ENCODE measurements at places on chromosomes 7 and 10. TPM values are rescaled to one million over a fixed set of nuclear protein-coding genes. Genes with fewer than 3 reads are reported as not detected.

Gene PRSS37
- not detected for total RNA-seq

DNA sequence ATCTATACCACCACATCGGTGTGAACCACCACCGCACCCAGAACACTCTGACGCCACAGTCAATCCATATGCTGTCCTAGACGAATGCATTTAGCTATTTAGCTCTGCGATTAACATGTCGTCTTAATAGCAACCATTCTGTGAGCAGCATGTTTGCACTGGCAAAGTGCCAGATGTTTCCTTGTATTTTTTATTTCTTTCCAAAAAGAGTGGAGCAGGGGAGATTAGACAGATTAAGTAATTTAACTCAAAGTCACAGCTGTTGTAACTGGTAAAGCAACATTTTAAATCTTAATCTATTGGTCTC, 57.0 kb upstream of the ARL4A start:
- no peak for DNase-seq
- H3K36me3 ChIP-seq, result no peaks in the 10 kb centered on the region
- H3K4me1 ChIP-seq, result no peaks in the 10 kb centered on the region
- no peak overlapping the region for H3K4me3 ChIP-seq
- no peak overlapping the region for H3K27ac ChIP-seq
- no peaks in the 10 kb centered on the region for H3K27me3 ChIP-seq

- peaks cover 5% of the 10 kb centered on the region for H3K4me1 ChIP-seq
- H3K27ac ChIP-seq, result no peak overlapping the region
- peaks cover 40% of the 10 kb centered on the region for H3K27me3 ChIP-seq
- no peak overlapping the region for H3K4me3 ChIP-seq
- H3K36me3 ChIP-seq, result peaks cover 2% of the 10 kb centered on the region
Measured at GRCh38 chr7:73644688-73645286, 20.5 kb upstream of the MLXIPL start.

DNA sequence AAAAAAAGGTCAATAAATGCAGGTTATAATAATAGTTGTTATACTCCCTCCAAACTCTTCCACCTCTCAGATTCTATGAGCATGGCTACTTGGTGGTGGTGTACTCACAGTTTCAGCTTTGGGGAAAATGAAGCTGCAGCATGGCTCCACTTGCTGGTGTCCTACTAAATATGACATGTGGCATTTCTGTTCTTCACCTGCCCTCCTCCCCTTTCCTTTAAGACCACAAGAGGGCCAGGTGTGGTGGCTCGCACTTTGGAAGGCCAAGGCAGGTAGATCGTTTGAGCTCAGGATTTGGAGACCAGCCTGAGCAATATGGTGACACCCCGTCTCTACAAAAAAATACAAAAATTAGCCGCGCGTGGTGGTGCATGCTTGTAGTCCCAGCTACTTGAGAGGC, 101.1 kb downstream of the SLC37A3 start:
- H3K4me3 ChIP-seq, result no peak overlapping the region
- no peak overlapping the region for H3K27ac ChIP-seq
- no peaks in the 10 kb centered on the region for H3K4me1 ChIP-seq
- no peaks in the 10 kb centered on the region for H3K27me3 ChIP-seq

GRCh38 chr10:123897146-123897545, 5.5 kb upstream of the CPXM2 start:
- peaks cover 2% of the 10 kb centered on the region for H3K36me3 ChIP-seq
- H3K27me3 ChIP-seq, result peaks cover 22% of the 10 kb centered on the region
- no peak overlapping the region for H3K27ac ChIP-seq
- no peaks in the 10 kb centered on the region for H3K4me1 ChIP-seq

- H3K27me3 ChIP-seq, result no peaks in the 10 kb centered on the region
- H3K4me3 ChIP-seq, result peak overlapping the region; percentile 85
- peaks cover 50% of the 10 kb centered on the region for H3K4me1 ChIP-seq
Measured at GRCh38 chr7:98283127-98283886, 1.8 kb downstream of the BRI3 start.

Gene FAM24B
- not detected for total RNA-seq

DNA sequence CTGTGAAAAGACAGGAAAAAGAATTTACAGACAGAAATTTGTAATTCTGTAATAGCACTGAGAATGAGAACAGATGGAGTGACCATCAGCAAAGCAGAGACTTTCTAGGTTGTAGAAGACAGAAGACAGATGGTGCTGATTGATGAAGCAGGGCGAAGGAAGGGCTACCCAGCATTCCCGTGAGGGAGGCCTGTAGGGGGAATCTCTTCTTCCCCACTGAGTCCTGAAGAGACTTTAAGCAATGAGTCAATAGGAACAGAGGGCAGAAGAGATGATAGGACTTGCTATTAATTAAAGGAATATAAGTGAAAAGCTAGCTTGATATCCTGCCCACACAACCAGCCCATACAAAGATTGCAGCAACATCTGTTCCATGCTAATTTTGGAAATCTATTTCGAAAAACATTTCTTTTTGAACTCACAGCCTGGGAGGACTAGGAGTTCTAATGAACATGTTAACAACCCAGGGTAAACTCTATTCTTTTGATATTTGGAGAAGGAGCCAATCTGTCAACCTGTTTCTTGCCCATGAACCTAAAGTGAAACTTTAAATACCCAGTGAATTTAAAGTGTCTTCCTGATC, 44.1 kb downstream of the RALA start:
- peaks cover 5% of the 10 kb centered on the region for H3K36me3 ChIP-seq
- H3K27me3 ChIP-seq, result no peaks in the 10 kb centered on the region

Measured in chondrocyte (in vitro differentiated cells).